ENCODE measurements at places on chromosomes 1 and 21.

- no peak for DNase-seq
Observed at GRCh38 chr1:11653861-11654136, 430 bp downstream of the FBXO2 start.

DNA sequence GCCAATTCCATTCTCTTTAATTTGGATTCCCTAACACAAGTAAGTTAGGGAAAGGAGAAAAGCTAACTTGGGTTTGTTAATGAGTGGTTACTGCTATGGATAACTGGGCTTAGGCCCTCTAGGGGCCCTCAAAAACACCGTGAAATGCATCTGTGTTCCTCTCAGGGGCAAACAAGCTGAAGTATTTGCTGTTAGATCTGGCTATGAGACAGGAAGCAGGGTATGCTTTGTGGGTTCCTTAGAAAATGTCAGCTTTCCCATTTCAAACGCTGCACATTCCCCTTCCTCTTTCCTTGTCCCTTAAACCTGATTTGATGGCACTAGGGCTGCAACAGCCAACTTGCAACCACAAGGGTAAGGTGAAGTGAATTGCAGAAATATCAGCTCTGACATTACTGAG lies 5.7 kb upstream of the CAP1 start:
- DNase-seq, result no peak

- no peak for DNase-seq
Observed at GRCh38 chr1:24695202-24695974, 49.9 kb upstream of the CLIC4 start.

DNA sequence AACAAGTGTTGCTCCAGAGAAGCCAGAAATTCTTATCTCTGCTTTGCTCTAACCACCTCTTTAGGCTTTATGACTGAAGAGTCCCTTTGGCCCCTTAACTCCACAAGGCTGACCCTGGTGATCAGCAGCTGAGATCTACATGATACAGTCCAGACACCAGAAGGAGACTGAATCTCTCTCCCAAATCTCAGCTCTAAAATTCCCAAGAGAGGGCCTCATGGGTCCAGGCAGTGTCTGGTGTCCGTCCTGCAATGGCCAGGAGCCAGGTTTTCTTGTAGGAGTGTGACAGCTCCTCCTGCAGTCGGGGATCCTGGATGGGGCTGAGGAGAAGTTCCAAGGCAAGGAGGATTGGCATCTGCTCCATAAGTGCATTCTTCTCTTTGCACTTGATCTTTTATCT lies 35.3 kb downstream of the L1TD1 start:
- no peak for DNase-seq

- DNase-seq, result no peak
Observed at GRCh38 chr1:162335126-162335525, 41.5 kb downstream of the SPATA46 start.

GRCh38 chr1:195141294-195141693 lies 1466.9 kb downstream of the KCNT2 start:
- no peak for DNase-seq

DNA sequence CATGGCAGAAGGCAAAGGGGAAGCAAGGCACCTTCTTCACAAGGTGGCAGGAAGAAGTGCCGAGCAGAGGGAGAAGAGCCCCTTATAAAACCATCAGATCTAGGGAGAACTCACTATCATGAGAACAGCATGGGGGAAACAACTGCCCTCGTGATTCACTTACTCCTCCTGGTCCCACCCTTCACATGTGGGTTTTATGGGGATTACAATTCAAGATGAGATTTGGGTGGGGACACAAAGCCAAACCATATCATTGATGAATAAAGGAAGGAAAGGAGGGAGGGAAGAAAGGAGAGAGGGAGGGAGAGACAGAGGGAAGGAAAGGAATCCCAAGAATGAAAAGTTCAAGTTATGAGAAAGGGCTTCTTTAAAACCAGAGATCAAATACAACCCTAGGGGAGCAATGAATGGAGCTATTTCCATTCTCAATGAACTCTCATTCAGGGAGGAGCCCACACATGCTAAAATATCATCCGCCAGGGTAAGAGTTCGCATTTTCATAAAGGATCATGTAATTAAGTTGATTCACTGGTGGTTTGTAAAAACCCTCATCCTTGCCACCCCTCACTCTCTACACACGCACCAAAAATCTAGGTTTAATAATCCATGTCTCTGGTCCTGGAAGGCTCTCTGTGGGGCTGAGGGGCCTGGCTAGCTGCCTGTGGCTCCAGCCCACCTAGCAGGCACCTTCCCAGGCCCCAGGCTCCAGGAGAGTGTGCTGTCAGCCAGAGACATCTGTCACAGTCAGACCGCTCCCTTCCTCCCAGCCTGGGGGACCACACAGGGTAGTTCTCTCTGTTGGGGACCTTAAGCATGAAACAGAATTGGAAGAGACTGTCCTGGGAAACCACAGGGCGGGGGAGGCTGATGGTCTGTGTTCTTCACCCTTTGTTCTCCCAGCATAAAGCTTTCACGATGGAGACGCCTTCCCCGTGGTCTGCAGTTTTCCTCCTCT lies 94.0 kb downstream of the CCDC185 start:
- no peak for DNase-seq

GRCh38 chr21:42546433-42546832 lies 32.8 kb downstream of the SLC37A1 start:
- DNase-seq, result no peak

DNA sequence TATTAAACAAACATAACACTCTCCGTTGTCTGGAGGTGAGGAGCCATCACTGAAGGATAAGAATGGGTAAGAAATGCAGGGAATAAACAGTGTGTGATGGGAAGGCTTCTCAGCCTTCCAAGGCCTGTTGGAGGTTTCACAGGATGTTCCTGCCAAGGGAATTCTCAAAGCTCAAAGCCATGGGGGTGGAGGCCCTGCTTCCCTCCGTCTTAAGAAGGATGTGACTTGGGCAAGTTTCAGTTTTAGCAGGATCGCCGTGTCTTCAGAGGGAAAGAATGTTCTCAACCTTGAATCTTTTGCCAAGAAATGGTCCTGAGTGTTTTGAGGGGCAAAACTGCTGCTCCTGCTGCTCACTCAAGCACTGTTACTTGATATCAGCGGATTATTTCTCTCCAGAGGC lies 41.7 kb upstream of the IL20 start:
- DNase-seq, result no peak

DNA sequence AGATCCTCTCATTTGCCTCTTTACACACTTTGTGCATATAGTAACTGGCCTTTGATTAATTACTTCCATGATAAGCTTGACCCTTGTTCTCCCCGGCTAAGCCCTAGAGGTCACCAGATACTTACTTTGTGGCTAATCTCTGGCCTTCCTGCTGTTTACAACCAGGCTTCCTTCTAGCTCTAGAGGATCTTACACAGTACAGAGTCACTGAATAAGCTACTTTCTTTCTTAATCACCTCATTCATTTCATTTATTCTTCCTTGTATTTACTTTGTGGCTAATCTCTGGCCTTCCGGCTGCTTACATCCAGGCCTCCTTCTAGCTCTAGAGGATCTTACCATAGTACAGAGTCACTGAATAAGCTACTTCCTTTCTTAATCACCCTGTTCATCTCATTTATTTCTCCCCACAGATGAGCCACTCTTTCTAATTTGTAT lies 144.3 kb upstream of the C1orf21 start:
- no peak for DNase-seq

- no peak for DNase-seq
Observed at GRCh38 chr1:230208619-230209261, 141.7 kb downstream of the GALNT2 start.

DNA sequence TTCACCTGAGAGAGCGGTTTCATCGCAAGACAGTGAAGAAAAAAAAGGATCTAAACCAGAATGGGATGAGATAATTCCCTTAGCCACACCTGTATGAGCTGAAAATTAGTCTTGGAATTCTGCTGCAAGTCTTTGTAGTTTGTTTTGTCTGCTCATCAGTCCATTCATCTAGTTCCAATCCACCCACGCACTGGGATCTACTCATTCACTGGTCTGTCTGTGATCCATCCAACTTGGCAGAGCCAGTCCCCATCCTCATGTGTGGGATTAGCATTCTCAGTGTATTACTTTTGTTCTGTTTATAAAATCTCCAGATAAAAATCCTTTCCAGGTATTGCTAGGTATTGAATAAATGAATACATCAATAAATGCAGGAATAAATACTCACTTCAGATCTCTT lies 266.5 kb upstream of the USP24 start:
- DNase-seq, result no peak

- DNase-seq, result no peak
Observed at GRCh38 chr1:230542681-230543080, 99.6 kb upstream of the COG2 start.

DNA sequence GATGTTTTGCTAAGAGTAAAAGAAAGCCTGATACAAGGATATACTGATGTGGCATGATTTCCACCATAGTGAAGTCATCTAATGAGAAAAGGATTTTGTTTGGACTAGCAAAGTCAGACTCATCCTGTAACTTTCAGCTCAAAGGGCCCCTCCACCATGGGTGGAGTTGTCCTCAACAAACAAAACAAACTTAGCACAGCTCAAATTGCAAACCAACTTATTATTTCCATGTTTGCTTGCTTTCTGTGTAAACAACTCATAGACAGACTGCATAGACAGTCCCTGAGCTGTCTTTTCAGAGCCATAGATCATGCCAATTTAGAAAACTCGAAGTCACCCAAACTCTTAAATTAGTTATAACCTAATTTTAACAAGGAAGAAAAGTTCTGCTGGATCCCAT lies 69.4 kb upstream of the VAV3 start:
- no peak for DNase-seq

GRCh38 chr1:24415910-24416665 lies 486 bp downstream of the NIPAL3 start:
- DNase-seq, result peak; percentile 16

DNA sequence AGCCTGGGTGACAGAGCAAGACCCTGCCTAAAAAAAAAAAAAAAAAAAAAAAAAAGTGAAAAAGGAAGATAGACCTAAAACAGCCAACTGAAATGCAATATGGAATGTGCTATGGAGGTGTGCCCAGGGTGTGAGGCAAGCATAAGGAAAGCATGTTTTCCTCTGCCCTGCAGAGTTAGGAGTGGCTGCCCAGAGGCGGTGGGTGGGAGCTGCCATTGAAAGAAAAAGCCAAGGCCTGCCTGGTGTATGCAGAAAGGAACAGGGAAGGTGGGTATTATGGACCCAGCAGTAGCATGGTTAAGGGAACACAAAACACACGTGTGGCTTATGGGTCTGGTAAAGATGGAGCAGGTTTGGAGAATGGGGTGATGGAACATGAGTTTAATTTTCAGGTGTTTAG lies 8.9 kb downstream of the CD244 start:
- no peak for DNase-seq

DNA sequence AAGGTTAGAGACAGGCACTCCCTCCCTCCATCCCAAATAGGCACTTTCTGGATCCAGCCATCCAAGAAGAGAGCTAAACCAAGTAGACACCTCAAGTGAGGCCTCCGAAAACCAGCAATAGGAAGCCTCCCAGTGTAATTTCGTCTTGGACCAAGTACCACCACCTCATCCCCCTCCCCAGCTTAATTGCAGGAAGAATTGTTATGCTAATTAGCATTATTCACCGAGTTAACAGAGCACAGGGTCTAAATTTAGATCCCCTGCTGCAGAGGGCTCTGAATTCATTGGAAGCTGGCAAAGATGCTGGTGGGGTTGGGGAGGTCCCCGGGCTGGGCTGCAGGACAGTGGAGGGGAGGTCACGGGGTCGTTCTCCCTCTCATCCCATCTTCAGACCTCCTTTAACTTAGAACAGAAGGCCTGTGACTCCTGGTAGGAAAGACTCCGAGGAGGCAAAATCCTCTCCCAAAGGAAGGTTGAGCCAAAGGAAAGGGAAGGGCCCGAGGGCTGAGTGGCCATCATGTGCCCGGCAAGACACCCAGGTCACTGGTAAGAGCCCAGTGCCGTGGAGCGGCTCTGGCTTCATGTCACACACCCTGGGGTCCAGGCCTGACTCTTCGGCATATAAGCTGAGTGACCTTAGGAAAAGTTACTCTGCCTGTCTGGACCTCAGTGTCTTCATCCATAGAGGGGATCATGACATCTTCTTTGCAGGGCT lies 209.2 kb upstream of the GRIK3 start:
- no peak for DNase-seq

DNA sequence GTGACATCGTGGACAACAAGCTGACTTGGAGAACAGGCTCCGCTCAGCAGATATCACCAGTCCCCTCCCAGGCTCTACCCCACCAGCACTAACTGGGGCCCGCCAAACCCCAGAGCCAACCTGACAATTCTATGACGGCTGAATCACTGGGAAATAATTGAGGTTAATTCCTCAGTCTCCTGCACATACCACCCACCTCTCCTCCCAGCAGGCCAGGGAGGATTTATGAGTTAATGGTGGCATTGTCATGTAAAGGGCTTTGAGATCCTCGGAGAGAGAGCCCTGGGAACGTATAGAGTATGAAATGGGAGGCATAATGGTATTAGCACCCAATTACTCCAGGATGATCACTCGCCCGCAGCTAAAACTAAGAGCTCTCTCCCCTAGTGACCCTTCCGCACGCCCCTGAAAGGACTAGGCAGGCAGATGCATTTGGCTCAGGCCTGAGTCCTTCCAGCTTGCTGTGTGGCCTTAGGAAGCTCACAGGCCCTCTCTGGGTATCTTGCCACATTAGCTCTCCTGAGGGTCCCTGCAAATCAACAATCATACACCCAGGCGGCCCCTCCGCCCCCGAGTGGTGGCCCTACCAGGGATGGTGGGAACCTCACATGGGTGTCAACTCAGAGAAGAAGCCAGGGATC lies 27.3 kb upstream of the PAX7 start:
- DNase-seq, result no peak

DNA sequence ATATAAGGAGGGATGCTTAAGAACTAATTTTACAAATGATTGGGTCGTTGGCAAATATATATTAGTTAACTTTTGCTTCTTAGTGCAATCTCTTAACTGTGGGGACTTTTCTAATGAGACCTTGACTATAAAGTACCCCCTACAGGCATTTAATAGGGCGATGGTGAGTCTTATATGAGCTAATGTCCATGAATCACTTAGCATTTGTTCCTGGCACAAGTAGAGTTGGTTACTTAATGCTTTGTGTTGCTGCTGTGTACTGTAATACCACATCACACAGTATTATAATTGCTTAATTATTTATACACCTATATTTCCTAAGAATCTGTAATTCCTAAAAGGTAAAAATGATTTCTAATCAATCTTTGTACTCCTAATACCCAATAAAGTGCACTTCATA lies 25.3 kb upstream of the TMCO1 start:
- no peak for DNase-seq

DNA sequence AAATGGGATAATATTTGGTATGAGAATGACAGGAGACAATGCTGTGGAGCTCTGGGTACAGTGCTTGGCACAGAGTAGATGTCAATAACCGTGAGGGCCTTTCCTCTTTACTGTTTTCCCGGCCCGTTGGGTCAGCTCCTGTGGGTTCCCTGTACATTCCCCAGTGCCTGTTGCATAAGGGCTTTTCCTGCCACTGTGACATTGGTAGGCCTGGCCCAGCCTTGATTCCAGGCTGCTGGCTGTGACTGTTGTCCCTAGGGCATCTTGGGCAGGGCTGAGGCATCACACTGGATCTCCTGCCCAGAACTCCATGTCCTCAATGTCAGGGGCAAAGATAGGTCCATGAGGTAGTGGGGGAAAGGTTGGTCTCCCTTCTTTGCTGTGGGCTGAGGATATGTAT lies 25.8 kb upstream of the MYCL start:
- no peak for DNase-seq

- DNase-seq, result no peak
Observed at GRCh38 chr21:42276526-42277154, 38.6 kb downstream of the TFF3 start.

GRCh38 chr1:161933592-161934588 lies 89.8 kb downstream of the OLFML2B start:
- DNase-seq, result no peak

Data from T-helper 9 cell (primary cell).